Foreskin fibroblast (primary cell): ENCODE measurements at places on chromosomes 4 and X.
A peak's percentile ranks its signal among the peaks of the same experiment; 100 is the strongest.

- no peak for DNase-seq
Observed at GRCh38 chrX:69396916-69397315, 107.2 kb upstream of the NALF2 start.

GRCh38 chr4:182018691-182019090, 224.5 kb upstream of the TENM3 start:
- DNase-seq, result no peak

DNA sequence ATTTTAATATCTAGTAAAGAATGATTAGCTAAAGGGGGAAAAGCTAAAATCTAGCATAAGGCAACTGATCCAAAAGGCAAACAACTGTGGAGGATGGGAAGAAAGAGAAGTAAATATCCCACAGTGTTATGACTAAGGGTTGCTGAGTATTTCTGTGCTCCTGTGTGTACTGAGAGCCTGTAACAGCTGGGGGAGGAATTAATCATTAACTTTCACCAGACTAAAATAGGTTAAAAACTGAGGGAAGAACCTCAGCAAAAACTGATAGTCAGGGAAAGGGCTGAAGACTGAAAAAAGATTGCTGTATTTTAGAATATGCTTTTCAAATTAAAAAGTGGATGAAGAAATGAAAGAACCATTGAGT, 365.9 kb downstream of the CXXC4 start:
- no peak for DNase-seq

DNA sequence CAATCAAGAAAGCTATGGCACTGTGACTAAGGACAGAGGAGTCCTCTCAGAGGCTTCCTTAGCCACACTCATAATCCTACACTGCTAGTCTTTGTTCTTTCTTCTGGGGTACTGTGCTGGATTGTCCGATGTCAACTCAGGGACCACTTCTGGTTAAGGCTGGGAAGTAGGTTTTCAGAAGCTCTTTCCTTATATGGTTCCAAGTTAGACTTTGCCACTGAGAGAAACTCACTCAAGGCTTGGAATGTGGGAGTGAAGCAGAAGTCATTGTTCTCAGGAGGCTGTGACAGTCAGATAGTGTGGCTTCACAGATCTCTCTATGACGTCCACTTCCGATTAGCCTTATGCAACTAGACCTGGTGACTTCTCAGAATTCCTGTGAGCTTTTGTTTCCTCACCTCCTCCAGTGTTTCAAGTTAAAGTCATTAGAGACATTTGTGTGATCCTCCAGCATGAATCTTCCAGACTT, 317.3 kb upstream of the F9 start:
- no peak for DNase-seq

GRCh38 chr4:48909697-48910096, 3.1 kb upstream of the OCIAD2 start:
- DNase-seq, result peak; percentile 97

DNA sequence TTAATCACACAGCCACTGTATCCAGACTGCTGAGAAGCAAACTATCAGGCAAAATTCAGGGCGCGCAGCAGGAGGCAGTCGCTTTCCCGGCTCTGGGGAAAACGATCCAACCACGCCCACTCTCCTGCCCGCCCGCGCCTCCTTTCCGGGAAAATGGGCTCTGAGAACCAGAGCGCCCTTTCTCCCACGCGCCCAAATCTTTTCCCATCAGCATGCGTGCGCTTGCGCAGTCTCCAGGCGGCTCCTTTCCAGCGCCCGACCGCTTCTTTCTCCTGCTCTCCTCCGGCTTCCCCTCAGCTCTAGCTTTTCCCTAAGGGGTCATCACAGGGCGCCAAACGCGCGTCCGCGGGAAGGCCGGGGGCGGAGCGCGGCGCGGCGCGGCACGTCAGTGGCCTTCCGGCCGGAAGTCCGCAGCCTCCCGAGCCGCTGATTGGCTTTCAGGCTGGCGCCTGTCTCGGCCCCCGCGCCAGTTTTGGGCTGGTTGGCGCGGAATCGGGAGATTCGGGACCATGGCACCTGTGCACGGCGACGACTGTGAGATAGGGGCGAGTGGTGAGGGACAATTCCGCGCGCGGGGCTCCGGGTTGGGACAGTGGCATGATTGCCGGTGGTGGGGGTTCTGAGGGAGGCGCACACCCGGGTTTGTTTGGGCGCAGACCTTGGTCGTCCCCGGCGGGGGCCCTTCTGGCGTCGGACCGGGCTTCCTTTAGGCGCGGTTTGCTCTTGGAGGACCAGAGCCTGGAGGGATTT, at the start of gene POLA1:
TSS of gene POLA1 (plus strand) at position 466 of the 750 bp plus-strand sequence. CDS start at position 510, 44 bp downstream.
- peak; percentile 94 for DNase-seq

- DNase-seq, result no peak
Observed at GRCh38 chr4:78592088-78592783, 40.7 kb downstream of the ANXA3 start.

DNA sequence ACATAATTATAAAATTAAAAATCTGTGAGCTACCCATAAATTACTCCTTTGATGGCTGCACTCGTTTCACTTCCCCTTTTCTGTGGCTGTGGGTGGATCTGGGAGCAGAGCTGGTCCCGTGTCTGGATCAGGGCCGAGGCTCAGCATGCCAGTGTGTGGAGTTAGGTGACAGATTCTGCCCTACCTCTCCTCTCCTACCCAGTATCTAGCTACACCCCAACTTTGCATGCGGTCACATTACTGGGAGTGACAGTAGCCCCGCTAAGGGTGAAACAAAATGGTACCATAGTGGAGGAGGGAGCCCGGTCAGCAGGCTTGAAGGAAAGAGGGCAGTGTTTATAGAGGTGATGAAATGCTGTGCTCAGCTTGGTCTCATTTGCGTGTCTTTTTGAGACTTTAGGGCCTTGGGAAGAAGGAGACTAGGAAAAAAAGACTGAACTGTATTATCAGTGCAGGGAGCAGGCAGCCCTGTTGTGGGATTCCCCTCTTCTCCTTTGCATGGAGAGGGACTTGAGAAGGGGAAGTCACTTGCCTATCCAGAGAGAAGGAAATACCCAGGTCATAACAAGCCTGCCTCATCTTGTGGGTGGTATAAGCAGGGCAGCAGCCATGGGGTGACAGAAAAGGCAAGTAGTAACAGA, 48.4 kb downstream of the ARHGAP10 start:
- no peak for DNase-seq

DNA sequence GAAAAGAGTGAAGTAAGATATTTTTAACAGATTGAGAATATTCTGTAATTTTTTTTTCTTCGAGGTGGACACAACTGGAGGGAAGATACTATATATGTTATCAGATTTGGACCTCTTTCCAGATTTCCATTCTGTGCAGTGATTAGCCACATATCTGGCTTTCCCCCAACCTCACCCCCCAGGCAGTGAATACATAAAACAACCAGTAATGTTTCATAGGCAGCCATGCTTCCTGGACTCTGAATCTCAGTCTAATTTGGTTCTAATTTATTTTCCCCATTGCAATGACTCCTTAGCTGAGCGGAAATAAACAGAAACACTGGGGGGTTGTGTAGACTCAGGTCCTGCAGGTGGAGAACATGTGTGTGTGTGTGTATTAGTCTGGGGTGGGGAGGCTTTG, 226.5 kb downstream of the FBXW7 start:
- no peak for DNase-seq

DNA sequence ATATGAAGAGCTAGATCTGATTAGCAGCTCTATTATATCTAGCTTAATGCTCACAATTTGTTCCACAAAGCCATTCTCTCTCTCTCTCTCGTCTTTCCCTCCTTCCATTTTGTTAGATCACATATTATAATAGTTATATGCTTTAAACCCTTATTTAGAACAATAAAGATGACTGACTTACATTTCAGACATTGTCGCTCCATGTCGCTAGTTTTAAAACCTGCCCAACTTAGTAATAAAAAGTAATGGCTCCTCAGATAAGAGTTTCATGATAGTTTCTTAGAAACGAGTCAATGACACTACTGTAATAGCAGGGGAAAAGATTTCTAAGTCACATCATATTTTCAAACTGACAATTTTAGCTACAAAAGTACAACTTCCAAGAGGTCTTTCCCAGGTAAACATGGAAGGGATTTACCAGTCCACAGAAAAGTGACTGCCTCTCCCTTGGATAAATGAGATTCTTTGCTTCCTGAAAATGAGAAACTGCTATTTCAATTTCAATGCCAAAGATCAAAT, 38.5 kb upstream of the YTHDC1 start:
- DNase-seq, result no peak

DNA sequence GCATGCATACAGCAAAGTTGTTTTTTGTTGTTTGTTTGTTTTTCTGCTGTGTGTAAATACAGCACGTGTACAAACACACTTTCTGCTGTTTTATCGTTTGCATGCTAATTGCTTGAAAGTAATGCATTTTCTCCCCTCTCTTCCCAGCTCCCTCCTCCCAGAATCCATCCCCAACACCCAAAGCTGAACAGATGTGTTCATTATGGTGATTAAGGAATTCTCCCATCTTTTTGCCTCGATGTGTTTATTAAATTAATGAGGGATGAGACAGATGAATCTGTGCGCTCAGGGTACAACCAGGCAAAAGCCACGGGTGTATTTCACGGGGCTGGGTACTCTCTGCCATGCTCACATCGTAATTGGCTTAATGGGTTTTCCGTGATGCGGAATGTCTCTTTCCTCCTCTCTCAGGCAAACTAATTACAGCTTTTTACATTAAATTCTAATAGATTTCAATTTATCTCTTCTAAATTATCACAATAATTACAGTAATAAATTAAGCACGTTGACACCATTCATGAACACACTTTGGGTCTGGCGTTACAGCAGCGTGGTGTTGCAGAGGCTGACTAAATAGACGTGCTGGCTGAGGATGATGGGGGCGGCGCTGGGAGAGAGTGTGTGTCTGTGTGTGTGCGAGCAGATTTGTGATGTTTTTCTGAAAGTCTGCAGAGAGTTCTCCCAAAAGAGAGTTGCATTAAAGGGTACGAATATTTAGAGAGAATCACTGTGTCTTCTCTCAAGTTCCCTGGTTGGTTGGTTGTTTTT, 117.7 kb downstream of the CRLF2 start:
- no peak for DNase-seq

DNA sequence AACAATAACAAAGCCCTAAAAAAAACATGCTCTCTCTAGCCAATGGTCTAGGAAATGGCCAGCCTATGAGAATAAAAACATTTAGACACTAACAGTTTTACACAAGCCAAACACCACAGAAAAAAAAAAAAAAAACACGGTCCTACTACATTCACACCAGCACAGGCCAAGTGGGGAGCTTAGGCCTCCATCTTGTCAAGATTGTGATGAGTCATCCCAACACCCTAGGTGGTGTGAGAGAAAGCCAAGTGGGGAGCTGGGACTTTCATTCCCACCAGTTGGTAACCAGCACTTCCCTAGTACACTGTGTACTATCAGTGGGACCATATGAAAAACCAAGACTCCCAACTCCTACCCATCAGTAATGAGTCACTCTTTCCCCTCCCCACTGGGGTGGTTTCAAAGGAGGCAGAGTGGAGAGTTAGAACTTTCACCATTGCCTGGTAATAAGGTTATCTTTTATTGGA, 95.6 kb downstream of the ADAMTS3 start:
- no peak for DNase-seq
